ENCODE measurements at places on chromosomes 7 and 10.

- no peak for DNase-seq
Observed at GRCh38 chr10:60312818-60313588, 76.7 kb downstream of the ANK3 start.

GRCh38 chr10:66654861-66655260 is 271.0 kb upstream of the LRRTM3 start:
- DNase-seq = no peak

DNA sequence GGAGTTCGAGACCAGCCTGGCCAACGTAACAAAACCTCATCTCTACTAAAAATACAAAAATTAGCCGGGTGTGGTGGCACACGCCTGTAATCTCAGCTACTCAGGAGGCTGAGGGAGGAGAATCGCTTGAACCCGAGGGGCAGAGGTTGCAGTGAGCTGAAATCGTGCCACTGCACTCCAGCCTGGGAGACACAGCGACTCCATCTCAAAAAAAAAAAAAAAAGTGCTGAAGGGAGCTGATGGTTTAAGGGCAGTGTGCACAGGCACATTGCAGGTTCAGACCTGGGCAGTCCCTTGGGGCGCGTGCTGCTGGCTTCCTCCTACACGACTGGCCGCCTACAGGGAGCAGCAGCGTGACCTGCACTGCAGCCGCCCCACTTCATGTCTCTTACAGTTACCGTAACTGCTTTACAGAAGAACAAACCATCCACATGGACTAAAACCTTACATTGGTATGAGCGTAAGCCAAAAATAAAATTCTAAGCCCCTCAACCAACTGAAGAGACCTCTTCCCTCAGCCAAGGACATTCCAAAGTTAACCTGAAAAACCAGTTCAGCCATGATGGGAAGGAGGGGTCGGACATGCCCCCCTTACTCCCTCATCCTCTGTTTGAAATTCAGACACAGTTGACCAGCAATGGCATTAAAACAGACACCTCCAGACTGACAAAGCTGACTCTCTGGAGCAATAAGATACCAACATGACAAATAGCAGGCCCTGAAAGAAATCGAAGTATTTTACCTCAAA is 262.2 kb downstream of the ZMYND11 start:
- no peak for DNase-seq

- DNase-seq = no peak
Observed at GRCh38 chr10:104323085-104323484, 15.2 kb downstream of the ITPRIP start.

DNA sequence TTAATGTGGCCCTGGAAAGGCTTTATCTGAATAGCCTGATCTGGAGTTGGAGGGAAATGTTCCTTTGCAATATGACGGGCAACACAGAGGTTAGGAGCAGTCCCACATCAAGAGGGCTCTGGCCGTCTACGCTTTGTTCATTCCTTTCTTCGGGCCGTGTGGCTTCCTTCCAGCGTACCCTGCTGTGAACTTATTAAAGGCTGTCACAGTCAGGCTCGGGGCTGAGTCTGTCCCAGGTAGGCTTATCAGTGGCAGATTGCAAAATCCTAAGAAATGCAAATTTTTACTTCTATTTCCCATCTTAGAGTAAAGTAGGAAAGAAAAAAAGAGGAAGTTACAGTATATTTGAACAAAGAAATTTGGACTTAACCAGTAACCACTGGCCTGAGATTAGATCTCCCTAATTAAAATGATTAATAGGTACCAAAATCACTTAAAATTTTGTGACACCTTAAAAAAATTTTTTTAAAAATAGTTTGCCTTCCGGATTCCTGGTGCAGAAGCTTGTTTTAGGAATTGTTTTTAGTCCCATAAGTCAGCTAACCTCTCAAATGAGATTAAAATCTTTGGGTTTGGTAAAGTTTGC is 453.1 kb upstream of the MKI67 start:
- no peak for DNase-seq

Data from NCI-H1694 treated with DMSO at 0.1 percent for 48 hours (cell line).